ENCODE measurements at places on chromosomes 5 and 9.

GRCh38 chr5:126947146-126948010, 83.0 kb downstream of the MARCHF3 start:
- DNase-seq: no peak

GRCh38 chr5:84614906-84615305, 230.2 kb upstream of the EDIL3 start:
- no peak for DNase-seq

- DNase-seq: no peak
Observed at GRCh38 chr9:115597330-115597895, 479.5 kb upstream of the TNC start.

DNA sequence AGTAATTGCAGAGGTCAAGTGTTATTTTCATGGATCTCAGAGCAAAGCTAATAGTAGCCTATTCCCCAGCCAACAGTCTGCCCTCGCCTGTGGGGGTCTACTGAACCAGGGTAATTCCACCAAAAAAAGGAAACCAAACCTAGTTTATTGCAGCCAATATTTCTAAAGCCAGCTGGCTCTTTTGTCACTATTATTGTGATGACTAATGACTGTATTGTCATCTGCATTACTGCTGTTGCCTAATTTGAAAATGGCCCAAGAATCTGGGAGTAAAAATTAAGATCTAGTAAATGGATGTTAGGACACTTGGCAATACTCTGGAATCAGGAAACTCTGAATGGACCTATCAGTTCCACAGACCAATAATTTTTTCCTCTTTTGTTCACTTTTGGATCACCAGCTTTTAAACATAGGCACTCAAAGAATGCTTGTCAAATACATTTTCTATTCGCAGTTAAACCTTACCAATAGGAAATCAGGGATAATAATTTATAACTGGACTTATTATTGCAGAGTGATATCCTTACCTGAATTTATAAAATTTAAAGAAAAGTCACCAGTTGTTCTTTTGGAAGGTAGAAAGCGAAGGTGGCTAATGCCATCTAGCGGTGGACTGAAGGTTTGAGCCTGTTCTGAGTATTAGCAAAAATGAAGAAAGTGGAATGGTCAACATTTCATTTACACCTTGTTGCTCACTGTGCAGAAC, 69.2 kb downstream of the SYK start:
- peak; percentile 14 for DNase-seq

GRCh38 chr9:15576350-15577050, 23.7 kb downstream of the CCDC171 start:
- DNase-seq: no peak

DNA sequence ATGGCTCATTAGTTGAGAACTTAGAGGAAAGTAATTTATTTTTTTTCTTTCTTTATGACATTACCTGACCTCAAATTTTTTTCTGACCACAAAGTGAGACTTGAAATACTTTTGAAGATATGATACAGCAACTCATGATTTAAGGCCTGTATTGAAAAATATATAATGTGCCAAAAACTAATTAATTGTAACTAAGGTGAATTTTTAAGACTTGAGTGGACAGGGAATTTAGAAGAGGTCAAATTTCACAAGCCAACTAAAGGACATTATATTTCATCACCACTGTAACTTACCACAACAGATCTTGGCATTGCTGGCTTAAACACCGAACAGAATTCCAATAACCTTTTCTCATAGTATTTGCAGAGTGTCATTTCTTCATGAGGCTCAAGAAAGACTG, 1.8 kb downstream of the CCNH start:
- DNase-seq: no peak

DNA sequence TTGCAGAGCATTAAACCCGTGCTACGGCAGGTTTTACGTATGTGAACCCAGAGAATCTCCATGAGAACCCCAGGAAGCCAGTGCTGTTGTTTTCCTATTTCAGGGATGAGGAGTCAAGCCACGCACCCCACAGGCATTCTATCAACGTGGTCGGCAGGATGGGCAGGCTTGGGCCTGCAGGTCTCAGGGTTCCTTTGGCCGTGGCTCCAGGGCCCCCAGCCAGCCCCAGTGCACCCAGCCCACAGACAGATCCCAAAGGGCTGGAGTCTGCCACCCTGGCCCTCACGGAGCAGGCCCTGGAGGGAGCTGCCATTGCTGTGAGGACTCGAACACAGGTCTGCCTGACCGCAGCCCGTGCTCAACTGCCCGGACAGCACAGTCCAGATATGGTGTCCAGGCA, 77.1 kb upstream of the STXBP1 start:
- no peak for DNase-seq

DNA sequence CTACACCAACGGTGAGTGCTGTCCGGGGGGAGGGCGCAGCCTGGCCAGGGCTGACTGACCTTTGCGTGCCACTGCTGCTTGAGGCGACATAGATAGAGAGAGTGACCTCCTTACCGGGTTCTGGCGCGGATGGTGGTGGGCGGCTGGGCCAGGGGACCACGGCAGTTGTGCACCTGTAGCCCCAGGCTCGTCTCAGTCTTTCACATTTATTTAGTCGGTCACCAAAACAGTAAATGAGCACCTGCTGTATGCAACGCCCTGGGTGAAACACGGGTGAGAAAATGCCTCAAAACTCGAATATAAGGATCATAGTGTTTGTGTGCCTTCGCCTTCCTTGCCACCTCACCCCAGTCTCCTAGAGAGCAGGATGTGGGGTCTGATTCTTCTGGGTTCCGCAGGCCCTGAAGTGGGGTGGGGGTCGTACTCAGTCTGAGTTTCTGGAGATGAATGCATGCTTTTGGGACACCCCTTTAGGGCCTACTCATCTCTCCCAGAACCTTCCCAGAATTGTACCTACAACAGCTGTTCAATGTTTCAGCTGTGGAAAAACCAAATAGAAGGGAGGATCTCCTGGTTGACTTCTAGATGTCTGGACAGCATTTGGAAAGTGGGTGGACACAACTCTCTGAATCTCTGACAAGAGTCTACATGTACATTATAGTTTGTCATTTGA, 714 bp downstream of the SEC24A start:
- DNase-seq: no peak

DNA sequence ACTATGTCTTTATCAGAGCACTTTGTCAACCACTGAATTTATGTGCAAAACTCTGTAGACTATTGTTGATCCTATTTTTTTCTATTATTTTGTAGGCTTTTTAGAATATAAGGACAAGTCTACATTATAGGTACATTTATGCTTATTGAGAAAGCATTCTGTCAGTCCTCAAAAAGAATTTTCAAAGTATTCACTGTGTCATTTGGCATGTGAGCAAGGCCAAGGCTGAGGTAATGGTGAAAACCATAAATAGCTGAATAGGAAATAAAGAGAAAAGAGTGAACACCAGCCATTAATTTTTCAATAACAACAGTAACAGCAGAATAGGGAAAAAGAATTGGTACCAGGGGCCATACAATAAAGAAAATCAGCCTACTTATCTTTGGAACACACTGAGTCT, 21.0 kb downstream of the SKIC3 start:
- DNase-seq: no peak

- DNase-seq: no peak
Observed at GRCh38 chr5:63456279-63456678, 506.0 kb downstream of the HTR1A start.

DNA sequence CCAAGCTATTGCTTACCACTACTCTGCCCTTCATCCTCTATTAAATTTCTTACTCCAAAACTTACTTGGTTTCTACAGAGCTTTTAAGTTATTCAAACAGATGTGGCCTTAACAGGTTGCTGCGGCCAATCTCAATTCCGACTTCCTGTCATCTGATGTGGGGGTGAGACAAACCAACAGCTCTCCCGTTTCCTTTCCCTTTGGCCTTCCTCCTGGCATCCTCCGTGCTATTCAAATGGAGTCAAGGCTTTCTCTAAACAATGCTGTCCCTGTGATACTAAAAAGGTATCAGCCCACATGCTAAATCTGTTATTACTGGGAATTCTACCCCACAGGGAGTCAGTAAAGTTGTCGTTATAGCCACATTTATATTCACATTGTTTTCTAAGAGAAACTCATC, 11.8 kb downstream of the RBM18 start:
- no peak for DNase-seq

DNA sequence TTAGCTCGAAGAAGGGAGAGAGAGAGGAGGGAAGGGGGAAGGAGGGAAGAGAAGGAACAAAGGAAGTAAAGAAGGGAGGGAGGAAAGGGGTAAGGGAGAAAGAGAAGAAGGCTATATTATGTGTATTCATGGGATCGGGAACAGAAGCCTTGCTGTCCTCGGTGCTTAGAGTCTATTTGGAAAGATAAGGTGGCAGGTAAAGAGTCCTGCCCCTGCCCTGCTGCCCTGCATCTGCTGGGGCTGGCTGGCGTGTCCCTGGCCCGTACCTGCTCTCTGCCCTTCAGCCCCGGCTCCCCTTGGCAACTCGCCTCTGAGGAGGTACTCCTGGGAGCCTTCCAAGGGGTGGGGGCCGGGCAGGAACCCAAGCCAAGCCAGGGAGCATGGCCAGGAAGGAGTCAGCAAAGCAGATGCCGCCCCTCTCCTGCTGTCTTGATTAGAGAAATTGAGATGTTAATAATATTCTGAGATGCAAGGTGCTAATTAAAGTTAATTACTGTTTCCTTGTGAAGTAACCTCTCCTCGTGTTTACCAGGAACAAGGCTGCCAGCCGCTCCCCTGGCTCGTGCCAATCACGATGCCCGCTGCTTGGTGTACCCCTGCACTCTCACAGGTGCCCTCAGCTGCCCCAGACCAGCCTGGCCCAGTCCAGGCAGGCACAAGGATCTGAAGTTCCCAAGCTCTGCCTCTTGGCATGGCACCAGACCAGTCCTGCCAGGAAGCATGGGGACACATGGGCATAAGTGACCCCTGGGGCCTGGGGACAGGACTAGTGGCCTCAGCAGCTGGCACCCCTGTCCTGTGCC, 36.6 kb downstream of the PCDH1 start:
- DNase-seq: no peak

- DNase-seq: no peak
Observed at GRCh38 chr5:31156631-31157160, 36.8 kb upstream of the CDH6 start.

DNA sequence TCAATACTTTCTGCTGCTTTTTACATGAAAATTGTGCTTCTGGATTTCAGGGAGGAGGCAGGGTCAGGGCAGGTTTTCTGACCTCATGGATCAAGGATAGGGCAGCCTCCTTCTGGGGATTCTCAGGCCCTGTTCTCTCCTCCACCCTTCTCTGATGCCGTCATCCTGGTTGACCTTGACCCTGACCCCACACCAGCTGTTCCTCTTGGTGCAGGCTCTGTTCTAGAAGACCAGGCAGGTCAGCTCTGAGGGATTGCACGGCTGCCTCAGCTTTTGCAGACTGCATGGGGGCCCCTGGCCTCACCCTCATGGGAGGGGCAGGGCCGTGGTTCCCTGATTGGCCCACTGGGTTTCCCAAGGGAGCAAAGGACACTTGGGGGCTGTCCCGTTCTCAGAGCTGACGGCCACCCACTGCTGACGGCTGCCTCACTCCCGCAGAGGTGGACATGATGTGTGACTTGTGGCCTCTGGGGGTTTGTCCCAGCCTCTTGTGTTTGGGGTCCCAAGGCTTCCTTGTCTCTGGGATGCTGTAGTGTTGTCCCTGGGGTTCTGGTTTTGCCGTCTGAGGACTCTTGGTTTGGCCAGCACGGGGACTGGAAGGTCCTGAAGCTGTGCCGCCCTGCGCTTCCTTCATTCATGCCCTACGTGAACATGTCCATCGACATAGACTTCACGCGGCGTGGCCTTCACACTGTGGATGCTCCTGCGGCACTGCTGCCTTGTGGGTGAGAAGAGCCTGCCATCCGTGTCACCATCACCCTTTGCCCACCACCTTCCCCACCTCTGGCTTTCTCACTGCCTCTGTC, 34.5 kb downstream of the CEP72 start:
- DNase-seq: no peak

DNA sequence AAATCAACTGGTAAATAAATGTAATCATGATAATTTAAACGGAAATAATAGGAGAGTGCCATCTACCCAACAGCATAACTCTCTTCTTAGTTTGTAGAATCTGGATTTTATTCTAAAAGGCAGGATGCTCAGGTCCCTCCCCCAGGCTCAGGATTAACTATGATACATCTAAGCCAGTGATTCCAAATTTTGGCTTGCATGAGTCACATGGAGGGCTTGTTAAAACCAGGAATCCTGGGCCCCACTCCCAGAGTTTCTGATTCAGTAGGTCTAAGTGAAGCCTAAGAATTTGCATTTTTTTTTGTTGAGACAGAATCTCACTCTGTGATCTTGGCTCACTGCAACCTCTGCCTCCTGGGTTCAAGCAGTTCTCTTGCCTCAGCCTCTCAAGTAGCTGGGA, 62.3 kb upstream of the ZFR start:
- no peak for DNase-seq

GRCh38 chr5:88683506-88684135, 199.4 kb downstream of the MEF2C start:
- DNase-seq: peak; percentile 28

- DNase-seq: no peak
Observed at GRCh38 chr9:127943011-127943662, 5.5 kb upstream of the DPM2 start.

GRCh38 chr5:158117467-158118160, 258.7 kb upstream of the CLINT1 start:
- DNase-seq: no peak

GRCh38 chr5:179623906-179624741, 653 bp upstream of the HNRNPH1 start:
- DNase-seq: no peak
